ENCODE measurements at places on chromosomes 4 and X. TPM values are rescaled to one million over a fixed set of nuclear protein-coding genes. Genes with fewer than 3 reads are reported as not detected.

The POU3F4 gene
- not detected for total RNA-seq

The SSX7 gene
- not detected for total RNA-seq

The SMARCAD1 gene
- 27.1 TPM for total RNA-seq

The HMX1 gene
- not detected for total RNA-seq

The CYSLTR1 gene
- total RNA-seq: not detected

The HCCS gene
- total RNA-seq: 18.6 TPM

The WNK3 gene
- 0.14 TPM for total RNA-seq

The LRAT gene
- under 0.01 TPM for total RNA-seq

The MAGEA9B gene
- total RNA-seq: not detected

The MTNR1A gene
- not detected for total RNA-seq

The CXCL8 gene
- total RNA-seq: 29.5 TPM

The CYLC1 gene
- total RNA-seq: not detected

The ADH1A gene
- total RNA-seq: not detected

The CCDC149 gene
- total RNA-seq: 14.0 TPM

The IL13RA1 gene
- total RNA-seq: 56.0 TPM

The SLC6A14 gene
- total RNA-seq: under 0.01 TPM

The NEUROG2 gene
- not detected for total RNA-seq

The ARHGEF38 gene
- total RNA-seq: not detected

The OTUD6A gene
- not detected for total RNA-seq

The ARHGAP6 gene
- 8.7 TPM for total RNA-seq

The SLC10A4 gene
- not detected for total RNA-seq

The MAGEC2 gene
- 0.14 TPM for total RNA-seq

The TLR2 gene
- total RNA-seq: 0.28 TPM

The FGD1 gene
- total RNA-seq: 3.0 TPM

The FAAH2 gene
- total RNA-seq: 0.28 TPM

The TLR10 gene
- total RNA-seq: not detected

The TRPC5OS gene
- not detected for total RNA-seq

The XAGE1A gene
- total RNA-seq: not detected

The GLRB gene
- total RNA-seq: 10.2 TPM

The TMEM35A gene
- total RNA-seq: 3.4 TPM

The ERVMER34-1 gene
- under 0.01 TPM for total RNA-seq

The ASB9 gene
- 0.57 TPM for total RNA-seq

The RASSF6 gene
- under 0.01 TPM for total RNA-seq

The ANK2 gene
- 45.4 TPM for total RNA-seq

The VSIG1 gene
- under 0.01 TPM for total RNA-seq

The OCRL gene
- total RNA-seq: 16.1 TPM

The HDX gene
- 5.7 TPM for total RNA-seq

The FGFR3 gene
- 1.6 TPM for total RNA-seq

The GJB1 gene
- total RNA-seq: not detected

The GC gene
- total RNA-seq: not detected

The ALAS2 gene
- not detected for total RNA-seq

The TAB3 gene
- 4.5 TPM for total RNA-seq

The SH3D19 gene
- total RNA-seq: 35.9 TPM

The TCEAL7 gene
- 37.3 TPM for total RNA-seq

The TMPRSS11A gene
- not detected for total RNA-seq

The PNPLA4 gene
- total RNA-seq: 18.5 TPM

The ZFP92 gene
- 0.28 TPM for total RNA-seq

All from smooth muscle cell of bladder (primary cell).